ENCODE measurements at places on chromosomes 12 and 14.

DNA sequence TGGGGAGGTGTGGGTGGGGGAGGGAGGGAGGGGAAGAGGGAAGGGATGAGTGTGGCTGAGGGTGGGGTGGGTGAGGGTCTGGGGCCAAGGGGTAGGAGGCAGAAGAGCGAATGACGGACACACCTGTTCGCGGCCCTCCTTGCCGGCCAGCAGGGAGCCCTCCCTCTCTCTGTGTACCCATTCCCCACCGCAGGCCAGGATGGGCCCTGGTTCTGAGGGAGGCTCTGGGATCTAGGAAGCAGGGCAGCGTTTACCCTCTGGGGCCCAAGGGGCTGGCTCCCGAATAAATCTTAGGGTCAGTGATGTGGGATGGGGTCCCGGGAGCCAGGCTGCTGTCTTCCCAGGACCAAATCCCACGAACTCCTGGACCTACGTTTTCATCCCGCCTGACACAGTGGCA lies 46.0 kb upstream of the ESRRB start:
- no peak for DNase-seq

DNA sequence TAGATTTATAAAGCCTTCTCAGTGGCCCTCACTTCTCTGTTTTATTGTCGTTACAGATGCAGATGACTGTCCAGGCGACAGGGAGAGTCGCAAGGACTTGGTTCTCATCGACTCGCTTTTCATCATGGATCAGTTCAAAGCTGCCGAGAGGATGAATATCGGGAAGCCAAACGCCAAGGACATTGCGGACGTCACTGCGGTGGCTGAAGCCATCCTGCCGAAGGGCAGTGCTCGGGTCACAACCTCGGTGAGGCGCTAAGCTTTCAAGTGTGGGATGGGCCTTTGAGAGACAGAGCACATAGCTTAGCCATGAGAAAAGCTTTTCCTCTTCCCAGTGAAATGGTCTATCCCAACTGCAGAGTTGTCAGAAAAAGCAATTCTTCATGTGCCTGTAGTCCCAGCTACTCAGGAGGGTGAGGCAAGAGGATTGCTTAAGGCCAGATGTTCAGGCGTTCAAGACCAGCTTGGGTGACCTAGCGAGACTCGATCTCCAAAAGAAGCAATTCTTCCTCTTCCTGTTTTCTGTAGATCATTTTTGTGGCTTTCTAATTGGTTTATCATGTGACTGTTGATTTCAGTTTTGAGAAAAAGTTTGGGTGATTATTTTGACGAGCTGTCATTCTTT lies 56.4 kb downstream of the EP400 start:
- DNase-seq: peak; percentile 58

DNA sequence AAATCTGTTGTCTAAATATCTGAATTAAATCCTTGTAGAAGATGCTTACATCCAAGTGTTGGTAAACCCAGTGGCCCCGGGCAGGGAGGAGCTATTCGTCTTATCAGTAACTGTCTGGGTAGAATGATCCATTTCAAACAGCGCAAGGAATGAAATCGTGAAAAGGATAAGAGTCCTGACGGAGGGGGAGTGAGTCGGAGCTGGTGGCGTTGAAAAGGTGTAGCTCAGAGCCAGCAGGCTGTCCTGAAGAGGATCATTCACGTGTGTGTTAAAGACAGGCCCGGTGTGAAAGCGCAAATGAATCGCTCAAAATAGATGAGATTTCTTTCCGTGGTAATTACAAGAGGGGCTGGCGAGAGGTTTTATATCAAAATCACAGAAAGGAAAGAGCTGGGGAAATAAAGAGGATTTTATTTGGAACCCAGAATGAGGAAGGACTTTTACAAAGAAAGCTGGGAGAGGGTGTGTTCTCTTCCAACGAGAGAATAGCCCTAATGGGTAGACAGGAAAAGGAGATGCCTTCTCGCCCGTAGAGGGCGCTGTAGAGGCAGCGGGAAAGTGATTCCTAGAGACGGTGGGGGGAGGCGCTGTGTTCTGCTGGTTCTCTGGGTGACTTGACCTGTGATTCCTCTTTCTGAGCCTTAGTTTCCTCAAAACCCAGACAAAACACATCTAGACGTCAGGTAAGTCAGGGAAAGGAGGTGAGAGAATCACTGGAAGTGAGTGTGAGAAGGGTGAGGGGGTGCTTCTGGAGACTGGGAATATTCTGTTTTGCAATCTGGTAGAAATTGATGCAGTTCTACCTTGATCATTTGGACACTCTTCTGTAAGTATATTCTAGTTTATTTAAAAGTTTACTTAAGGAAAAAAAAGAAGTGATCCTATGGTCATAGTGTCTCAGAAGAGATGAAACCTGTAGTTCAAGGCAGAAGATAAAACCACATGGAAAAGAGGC lies 39.3 kb downstream of the SRRM4 start:
- peak; percentile 62 for DNase-seq

GRCh38 chr14:80587096-80587724 lies 354.3 kb downstream of the CEP128 start:
- peak; percentile 31 for DNase-seq

Measured in NB4 (cell line).